ENCODE measurements at places on chromosomes 2 and 18. TPM values are rescaled to one million over a fixed set of nuclear protein-coding genes. Genes with fewer than 3 reads are reported as not detected.

GRCh38 chr2:46517485-46517884, 38.1 kb downstream of the TMEM247 start:
- no peak for DNase-seq

- no peak for DNase-seq
These were observed 2.0 kb downstream of the KCMF1 start for GRCh38 chr2:84972932-84973331.

DNA sequence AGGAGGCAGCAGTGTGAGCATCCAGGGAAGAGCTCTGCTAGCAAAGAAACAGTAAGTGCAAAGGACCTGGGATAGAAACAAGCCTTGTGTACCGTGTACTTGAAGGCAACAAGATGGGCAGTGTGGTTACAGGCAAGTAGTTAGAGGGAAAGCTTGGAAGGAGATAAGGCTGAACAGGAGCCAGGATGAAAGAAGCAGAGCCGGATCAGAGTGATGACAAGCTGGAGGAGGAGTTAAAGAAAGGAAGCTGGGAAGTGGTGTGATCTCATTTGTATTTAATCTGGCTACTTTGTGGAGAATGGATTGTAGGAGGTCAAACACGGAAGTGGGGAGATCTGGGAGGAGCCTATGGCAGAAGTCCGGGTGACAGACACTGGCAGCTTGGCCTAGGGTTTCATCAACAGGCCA, 44.7 kb upstream of the VPS54 start:
- DNase-seq: no peak

GRCh38 chr2:232286001-232286868, 92.3 kb upstream of the ALPP start:
- no peak for DNase-seq

The SLC16A14 gene
- 0.28 TPM for polyA plus RNA-seq

The NIFK gene
- polyA plus RNA-seq: 25.6 TPM
